ENCODE measurements at places on chromosomes 11 and 22. TPM values are rescaled to one million over a fixed set of nuclear protein-coding genes. Genes with fewer than 3 reads are reported as not detected.

SLC22A9 gene
- total RNA-seq: not detected

FBXO7 gene
- 64.1 TPM for total RNA-seq

RBMXL2 gene
- not detected for total RNA-seq

LDLRAD3 gene
- total RNA-seq: 2.5 TPM

FXYD6 gene
- 0.66 TPM for total RNA-seq

RPS25 gene
- 1,241 TPM for total RNA-seq

CHKB gene
- 33.9 TPM for total RNA-seq

Data from smooth muscle cell of trachea (primary cell).